ENCODE measurements at places on chromosomes 7 and 10.
A peak's percentile ranks its signal among the peaks of the same experiment; 100 is the strongest.

DNA sequence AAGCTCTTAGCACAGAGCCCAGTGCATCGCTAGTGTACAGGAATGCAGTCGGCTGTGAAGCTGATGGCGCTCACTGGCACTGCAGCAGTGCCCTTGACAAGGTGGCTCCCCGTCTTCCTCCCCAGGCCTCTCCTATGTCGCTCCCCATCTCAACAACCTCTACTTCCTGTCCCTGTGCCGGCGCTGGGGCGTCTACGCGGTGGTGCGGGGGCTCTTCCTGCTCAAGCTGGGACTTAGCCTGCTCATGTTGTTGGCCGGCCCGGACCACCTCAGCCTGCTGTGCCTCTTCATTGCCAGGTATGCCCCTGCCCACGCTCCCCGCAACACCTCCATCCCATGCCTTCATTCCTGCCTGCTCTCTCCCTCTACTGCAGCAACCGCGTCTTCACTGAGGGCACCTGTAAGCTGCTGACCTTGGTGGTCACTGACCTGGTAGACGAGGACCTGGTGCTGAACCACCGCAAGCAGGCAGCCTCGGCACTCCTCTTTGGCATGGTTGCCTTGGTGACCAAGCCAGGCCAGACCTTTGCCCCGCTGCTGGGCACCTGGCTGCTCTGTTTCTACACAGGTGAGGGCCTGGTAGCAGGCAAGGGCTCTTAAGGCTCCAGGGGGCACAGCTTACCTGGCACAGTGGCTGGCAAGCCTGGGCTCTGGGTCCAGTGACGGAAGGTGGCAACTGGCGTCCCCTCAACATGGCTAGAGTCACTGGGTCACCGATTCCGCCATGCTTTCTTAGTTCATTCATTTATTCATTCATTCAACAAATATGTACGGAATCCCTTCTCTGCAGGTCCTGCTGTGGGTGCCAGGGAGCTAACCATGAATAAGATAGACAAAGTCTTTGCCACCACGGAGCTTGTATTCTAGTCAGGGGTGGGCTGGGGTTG, 22.3 kb upstream of the C10orf95 start:
- DNase-seq, result no peak

- DNase-seq, result no peak
Observed at GRCh38 chr7:72183835-72184234, 228.3 kb downstream of the CALN1 start.

GRCh38 chr10:35495521-35496119, 109.5 kb upstream of the GJD4 start:
- DNase-seq, result no peak

DNA sequence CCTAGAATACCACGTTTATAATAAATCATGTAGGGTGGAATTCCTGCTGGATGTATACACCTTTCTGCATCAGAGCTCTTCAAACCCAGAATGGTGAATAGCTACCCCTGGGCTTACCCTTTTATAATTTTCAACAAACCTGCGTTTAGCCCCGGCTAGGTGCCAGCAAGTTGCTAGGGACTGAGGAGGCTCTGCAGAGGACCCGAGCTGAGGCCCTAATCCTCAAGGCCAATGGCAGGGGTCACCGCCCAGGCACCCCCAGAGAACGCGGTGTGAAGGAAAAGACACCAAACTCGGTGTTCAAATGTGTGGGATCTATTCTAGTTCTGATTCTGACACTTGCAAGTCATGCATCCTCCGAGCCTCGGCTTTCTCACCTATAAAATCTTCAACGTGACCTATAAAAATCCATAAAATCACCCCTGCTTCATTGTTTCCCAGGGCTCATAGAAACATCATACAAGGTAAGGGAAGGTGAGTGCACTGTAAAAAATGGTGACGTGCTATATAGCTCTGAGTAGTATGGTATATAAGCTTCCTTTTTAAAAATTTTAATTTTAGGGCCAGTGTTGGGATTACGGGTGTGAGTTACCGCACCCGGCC, 2.5 kb upstream of the ANXA11 start:
- DNase-seq, result no peak

DNA sequence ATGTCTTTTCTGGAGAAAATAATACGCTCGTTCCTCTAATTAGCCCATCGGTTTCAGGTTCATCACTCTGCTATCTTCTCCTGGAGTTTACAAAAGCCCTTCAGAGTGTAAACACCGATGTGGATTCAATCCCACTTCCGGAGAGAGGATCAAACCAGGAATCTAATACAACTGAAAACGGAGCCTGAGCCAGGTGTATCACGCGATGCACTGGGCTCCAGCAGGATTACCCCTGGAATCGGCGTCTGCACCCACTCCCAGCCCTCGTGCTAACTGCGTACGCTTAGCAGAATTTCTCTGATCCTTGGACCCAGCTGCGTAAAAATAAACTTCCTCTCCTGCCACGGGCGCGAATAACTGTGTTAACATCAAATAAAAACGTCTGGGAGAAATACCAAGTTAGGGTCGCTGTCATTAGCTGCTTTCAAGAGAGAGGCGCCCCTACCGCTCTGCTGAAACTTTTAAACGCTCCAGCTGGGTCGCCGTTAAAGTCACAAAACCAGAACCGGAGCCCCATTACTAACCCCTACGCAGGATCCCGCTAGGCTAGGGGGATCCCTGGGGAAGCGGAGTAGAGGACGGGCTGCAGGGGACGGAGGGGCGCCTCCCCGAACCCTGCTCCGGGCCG, 502 bp downstream of the ZNF3 start:
- no peak for DNase-seq

DNA sequence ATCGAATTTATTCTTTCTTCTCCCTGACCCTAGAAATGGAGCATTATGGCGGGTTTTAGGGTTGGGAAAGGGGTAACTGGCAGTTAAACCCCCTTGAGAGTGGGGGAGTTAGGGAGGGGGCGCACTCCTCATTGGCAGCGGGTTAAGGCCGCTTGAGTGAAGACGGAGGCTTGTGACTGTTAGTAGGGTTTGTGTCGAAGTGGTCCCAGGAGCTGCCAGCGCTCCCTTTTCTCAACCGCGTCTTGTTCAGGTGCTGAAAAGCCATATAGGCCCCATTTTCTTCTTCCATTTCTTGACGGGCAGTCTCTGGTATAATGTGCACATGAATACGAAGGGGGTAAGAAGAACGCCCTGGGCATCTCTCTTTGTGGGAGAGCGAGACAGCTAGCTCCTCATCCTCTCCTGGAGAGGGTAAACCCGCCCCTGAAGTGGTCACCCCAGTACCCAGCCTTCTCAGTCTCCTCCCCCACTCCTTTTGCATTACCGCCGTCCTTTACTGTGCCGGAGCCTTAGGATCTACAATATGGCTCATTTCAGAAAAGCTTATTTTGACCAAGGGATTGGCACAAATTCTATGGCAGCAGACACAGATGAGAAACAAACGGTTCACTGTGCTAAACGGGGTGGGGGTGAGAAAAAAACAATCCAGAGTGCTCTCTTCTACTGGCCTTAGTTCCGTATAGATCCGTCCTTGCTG, 836 bp downstream of the KMT2E start:
- DNase-seq, result no peak

DNA sequence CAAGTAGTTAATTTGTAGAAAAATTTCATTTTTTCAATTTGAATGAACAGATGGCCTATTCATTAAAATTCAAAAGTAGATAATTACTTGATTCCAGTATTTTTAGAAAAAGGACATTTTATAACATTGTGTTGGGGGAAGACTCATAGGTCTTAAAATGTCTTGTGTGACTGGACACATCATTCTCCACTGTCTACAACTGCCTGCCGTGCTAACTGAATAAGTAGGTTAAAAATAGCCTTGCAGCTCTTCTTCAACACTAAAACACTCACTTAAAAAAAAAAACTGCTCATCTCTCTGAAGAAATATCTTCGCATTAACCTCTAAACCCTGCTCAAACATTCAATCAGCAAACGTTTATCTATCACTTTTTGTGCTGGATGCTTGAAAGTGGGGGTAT, 253.8 kb downstream of the CSTF2T start:
- DNase-seq, result no peak

- DNase-seq, result no peak
Observed at GRCh38 chr7:88115816-88116215, 104.0 kb downstream of the SRI start.

DNA sequence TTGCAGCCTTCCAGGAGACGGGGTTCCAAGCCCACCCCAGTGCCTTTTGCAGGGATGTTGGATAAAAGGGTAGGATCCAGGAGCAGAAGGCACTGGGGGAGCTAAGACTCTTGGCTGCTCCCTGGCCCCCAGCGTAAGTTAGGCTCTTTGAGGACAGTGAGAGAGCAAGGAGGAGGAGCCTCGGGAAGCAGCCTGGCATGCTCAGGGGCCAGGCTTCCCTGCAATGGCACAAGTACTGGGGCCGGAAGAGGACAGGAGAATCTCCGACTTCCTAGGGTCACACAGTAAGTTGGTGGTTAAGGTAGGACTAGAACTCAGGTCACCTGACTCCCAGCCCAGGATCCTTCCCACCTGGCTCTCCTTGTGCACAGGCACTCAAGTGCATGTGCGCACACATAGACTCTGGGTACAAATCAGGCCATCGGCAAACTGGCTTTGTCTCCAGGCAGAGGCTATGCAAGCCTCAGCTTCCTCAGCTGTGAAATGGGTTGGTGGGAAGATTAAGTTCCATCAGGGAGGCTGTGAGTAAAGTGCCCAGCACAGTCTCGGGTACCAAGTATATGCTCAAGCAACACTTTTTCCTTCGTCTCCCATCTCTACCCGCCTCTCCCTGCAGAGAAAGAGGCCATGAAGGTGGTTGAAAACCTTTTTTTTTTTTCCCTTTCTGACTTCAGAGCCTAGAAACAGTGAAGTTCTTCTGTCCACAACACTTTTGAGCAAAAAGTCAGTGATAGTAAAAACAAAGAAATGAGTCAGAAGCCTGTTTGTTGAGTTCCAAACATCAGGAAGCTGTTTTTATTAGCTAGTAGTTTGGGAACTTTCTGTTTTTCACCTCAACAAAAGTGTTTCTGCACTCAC, 79.1 kb downstream of the NEURL1 start:
- DNase-seq, result no peak

DNA sequence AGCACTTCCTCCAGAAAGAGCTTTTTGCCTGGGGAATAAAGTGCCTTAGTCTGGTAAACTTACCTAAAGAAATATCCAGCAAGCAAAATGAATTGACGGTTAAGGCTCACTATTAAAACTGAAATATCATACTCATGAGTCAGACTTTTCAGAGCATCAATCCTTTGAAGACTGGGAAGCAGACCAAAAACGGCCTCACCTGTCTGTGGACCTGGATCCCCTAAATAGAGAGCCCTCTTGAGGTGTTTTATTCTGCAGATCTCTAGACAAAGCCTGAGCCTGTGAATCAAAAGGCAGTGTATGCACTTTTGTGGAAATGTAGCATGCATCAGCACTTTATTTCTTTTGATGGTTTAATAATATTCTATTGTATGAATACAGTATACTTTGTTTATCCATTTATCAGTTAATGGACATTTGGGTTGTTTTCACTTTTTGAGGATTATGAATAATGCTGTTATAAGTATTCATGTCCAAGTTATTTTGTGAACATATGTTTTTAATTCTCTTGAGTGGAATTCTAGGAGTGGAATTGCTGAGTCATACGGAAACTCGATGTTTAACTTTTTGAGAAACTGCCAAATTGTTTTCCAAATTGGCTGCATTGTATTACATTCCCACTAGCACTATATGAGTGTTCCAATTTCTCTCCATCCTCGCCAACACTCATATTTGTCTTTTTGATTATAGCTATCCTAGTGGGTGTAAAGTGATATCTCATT, 449.0 kb upstream of the IGFBP3 start:
- DNase-seq, result peak; percentile 84

- DNase-seq, result no peak
Observed at GRCh38 chr10:132020456-132020855, 38.7 kb upstream of the BNIP3 start.

- no peak for DNase-seq
Observed at GRCh38 chr10:61761825-61762217, 99.1 kb downstream of the CABCOCO1 start.

Measured in AG09309 (cell line).